NCI-H2227 treated with DMSO at 0.1 percent for 48 hours (cell line): ENCODE measurements at places on chromosomes 16 and 17.

DNA sequence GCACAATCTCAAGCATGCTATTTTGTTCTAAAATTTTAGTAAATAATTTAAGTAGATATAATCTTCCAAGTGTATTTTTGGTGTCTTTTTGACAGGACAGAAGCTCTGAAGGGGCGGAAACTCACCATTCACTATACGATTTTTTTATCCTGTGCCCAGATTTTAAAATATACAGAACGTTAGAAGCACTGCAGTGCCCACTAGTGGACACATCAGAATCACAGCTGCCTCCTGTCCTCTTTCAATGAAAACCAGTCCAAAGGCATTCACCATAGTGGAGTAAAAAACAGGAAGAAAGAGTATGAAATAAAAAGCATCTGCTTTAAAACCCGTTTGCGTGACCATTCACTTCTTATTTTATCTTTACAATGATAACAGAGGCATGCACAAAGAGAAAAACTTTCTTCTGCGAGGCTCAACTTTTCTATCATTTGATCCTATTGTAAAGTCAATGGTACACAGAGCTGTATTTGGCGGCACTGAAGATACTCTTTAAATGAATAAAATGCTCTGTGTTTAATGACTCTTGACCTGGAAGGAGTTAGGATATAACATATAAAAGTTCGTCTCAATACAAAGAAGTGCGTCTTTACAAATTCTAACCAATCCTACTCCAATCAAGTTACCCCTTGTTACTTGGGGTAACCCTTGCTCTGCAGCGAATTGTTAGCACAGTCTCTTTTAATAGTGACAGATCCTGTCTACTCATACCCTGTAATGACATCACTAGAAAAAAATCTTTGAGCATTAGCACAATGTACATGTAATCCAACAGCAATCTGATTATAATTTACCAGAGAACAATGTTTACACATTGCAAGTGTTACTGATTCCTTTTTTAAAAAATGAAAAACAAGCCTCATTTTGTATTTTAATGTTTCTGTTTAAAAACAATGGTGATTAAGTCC, 339.8 kb upstream of the PSMD7 start:
- peak; percentile 83 for DNase-seq

DNA sequence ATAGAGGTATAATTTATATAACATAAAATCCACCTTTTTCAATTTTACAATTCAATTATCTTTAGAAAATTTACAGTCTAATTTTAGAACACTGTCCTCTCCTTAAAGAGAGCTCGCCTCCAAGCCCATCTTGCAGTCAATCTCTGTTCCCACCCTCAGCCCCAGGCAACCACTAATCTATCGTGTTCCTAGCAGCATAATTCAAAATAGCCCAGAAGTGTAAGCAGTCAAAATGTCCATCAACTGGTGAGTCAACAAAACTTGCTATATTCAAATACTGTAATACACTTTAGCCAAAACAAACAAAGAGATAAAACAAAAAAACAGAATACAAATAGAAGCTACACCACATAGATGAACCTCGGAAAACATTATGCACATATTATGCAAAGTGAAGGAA, 1006.8 kb upstream of the EEF2KMT start:
- DNase-seq: no peak

GRCh38 chr16:53773150-53773846, 69.3 kb downstream of the FTO start:
- peak; percentile 59 for DNase-seq

- no peak for DNase-seq
These were observed 38.3 kb upstream of the CRHR1 start for GRCh38 chr17:45745601-45746494.

GRCh38 chr17:82351254-82351712, 7.8 kb upstream of the TEX19 start:
- no peak for DNase-seq
